ENCODE measurements at places on chromosomes 11 and 22.

GRCh38 chr11:77236901-77237300, 64.6 kb downstream of the GDPD4 start:
- DNase-seq: no peak

DNA sequence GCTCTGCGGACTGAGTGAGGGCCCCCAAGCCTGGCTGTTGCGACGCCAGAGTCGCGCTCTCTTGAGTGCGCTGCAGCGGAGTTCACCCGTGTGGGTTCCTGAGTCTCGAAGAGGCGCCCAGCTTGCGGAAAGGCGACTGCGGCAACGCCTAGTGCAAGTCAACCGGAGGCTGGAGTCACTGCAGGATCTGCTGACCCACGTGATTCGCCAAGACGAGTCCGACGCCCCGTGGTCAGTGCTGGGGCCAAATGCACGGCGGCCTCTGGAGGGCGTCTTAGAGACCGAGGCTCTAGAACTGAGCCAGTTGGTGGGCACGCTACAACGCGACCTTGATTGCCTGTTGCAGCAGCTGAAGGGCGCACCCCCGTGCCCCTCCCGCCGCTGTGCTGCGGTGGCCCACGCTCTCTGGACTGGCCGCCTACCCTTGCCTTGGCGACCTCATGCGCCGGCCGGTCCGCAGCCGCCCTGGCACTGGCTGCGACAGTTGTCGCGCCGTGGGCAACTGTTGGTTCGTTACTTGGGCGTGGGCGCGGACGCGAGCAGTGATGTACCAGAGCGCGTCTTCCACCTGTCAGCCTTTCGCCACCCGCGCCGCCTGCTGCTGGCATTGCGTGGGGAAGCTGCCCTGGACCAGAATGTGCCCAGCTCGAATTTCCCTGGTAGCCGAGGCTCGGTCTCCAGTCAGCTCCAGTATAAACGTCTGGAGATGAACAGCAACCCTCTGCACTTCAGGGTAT, 32.6 kb downstream of the RRP8 start:
- no peak for DNase-seq

DNA sequence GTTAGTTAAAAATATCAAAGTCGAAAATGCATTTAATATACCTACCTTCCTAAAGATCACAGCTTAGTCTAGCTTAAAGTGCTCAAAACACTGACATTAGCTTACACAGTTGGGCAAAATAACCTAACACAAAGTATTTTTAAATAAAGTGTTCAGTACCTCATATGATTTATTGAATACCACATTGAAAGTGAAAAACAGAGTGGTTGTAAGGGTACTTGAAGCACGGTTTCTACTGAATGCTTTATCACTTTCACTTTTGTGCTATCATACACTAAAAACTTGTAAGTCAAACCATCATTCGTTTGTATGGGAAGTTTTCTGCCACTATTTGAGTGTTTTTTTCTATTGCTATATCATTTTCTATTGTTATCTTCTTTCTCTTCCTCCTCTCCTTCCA, 36.6 kb downstream of the ZBTB44 start:
- no peak for DNase-seq

DNA sequence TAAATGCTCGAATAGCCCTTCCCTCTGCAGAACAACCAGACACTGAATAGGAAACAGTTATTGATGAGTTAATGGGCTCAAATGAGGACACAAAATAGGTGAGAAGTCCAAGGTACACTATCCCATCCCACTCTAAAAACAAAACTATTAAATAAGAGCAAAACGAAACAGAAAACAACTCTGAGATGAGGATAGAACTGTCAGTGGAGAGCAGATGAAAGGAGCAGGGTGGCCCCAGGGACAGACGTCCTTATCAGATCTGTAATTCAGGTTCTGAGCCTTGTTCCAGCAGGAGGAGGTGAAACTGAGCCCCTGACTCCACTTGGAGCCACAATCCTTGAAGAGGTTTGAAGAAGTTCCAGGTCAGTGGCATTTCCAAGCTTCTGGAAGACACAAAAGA, 8.5 kb upstream of the SNX19 start:
- no peak for DNase-seq

GRCh38 chr11:101880222-101880621, 34.6 kb upstream of the CEP126 start:
- DNase-seq: peak; percentile 67

DNA sequence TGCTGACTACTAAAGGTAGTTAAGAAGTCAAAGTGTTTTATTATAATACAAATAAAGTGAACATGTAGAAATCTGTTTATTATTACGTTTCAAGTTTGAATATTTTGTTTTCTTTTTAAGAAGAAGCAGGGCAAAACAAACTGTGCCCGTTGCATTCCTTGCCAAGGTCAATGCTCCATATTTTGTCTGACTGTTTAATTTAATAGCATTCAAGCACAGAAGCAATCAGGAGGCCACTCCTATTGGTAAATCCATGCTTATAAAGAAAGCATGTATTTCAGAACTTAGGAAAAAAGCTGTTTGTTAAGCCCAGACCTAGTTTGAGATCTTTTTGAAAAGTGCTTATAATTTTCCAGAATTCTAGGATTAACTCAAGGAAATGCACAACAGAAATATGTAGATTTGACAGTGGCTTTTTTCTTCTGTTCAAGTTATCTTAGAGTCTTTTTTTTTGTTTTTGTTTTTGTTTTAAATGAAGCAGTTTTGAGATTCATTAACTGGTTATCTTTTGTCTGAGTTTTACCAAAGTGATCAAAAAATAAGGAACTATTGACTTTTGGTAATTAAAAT, 51.7 kb downstream of the ARHGAP42 start:
- DNase-seq: no peak

DNA sequence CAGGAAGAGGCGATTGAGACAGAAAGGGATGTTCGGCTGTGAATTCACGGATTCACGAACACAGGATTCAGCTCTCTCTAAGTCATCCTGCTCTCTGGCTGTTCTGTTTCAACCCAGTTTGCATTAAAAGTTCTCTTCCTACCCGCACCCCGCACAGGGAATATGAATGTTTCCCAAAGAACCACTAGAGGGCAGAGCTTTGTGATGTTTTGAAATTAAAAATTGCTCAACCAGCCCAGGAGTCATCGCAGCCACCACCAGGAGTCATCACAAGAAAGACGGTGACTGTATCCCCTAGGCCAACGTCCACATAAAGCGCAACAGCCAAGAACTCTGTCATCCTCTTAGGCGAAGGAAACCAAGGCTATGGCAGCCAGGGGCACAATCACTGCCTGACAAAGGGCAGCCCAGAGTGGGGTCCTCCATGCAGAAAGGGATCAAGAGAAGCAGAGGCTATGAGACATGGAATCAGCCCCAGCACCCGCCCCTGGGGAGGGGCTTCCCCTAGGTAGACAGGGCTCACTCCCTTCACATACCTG, 122.4 kb downstream of the WT1 start:
- peak; percentile 82 for DNase-seq

DNA sequence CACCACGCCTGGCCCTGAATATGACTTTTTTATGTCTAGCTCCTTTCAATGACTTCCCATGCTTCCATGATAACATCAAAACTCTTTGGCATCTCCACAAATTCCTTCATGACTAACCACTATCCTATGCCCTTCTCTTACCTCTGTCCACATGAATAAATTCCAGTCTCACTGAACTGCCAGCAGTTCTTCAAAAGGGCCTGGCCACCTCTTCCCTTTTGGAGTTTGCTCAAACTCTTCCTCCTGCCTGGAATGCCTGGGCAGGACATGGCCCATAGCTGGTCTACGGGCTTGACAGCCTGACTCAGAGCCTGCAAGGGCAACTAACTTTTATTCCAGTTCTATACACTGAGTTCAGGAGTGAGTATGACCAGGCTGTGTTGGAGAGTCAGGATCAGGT, 41.8 kb upstream of the ZBTB16 start:
- DNase-seq: no peak

DNA sequence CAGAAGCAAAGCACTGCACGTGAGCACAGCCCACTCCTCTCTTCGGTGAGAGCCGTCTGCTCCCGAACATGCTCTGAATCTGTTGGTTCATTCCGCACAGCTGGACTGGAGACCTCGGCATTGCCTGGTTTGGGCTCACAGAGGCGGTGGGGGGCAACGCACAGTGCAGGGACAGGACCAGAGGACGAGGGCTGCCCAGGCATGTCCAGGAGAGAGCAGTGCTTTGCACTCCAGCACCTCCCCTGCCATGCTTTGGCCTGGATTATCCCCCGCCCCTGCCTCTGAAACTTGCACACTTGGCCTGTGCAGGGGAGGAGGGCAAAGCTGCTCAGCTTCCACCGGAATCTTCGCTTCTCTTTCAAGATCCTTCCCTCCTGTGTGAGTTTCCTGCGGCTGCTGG, 536.5 kb downstream of the BRD1 start:
- DNase-seq: no peak

DNA sequence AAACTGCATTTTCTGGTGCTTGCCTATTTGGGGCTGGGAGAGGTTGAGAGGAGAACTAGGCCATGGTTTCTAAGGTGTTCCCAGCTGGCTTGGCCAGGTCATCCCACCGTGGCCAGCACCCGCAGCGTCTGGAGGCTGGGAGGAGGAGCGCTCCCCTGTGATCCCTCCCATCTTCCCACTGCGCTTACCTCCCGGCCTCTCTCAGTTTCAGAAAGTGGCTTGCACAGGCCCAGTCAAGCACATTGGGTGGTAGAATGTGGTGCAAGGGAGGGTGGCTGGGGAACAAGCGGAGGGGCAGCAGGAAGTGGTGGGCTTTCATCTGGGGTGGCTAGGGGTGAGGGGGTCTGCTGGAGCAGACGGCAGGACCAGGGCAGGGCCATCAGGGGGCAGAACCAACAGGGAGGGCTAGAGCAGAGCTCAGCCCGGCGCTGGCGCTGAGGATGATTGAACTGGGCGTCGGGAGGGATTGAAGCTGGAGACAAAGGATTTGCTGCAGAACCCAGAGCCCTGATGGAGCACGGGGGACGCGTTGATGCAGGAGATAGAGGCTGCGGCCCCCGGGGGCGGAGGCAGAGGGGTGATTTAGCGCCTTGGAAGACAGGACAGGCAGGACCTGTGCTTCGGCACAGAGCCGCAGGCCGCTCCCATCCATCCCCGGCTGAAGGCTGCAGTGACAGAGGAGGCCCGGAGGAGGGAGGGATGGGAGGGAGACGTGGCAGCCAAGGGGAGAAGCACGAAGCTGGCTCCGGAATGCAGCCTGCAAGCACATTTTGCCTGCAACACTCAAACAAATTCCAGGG, 76.0 kb downstream of the TRIM29 start:
- no peak for DNase-seq

- peak; percentile 77 for DNase-seq
Observed at GRCh38 chr11:8225589-8226036, 38.1 kb downstream of the LMO1 start.

DNA sequence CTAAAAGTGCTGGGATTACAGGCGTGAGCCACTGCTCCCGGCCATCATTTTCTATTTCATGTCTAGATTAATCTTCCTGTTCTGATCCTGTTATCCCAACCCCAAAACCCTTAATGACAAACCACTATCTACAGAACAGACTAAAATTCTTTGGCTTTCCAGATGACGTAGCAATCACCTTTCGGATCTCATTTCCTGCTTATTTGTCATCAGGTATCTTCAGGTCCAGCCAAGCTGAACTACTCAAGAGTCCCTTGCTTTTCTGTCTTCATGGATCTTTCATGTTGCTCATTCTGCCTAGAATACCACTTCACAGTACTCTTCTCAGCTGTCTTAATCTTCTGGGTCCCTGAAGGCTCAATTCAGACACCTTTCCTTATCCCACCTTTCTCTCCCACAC, 27.4 kb upstream of the IPO7 start:
- no peak for DNase-seq

DNA sequence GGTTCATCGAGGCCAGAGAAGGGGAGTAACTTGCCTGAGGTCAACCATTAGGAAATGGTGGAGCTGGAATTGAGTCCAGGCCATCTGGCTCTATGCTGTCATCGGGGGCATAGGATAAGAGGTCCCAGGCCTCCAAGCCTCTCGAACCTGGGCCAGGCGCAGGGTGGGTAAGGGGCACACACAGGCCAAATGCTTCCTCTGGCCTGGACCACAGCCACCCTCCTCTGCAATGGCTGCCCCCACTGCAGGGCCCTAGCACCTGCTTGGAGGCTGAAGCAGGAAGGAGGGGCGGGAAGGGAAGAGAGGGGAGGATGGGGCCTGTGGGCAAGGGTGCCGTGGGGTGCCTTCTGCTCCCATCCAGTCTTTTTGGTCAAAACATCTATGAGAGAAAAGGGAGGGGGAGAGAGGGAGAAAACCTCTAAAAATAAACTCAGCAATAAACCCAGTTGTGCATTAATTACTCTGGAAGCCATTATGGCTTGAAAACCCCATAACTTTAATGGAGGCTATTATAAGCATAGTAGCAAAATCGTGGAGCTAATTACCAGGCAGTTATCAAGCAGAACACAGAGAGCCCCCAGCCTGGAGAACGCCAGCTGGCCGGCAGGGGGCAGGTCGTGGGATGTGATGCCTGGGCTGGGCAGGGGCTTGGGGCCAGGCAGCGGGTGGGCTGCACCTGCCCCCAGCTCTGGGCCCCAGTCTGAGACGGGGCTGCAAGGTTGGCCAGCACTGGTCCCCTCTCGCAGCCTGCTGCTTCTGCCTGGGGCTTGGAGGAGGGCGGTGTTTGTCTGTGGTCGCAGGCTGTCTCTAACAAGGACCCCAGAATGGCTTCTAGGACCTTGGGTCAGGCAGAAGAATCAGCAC, 21.1 kb downstream of the B3GAT1 start:
- DNase-seq: no peak

- DNase-seq: no peak
Observed at GRCh38 chr11:34348919-34349318, 8.9 kb downstream of the ABTB2 start.

GRCh38 chr22:43092085-43092484, 2.9 kb upstream of the TTLL1 start:
- no peak for DNase-seq

DNA sequence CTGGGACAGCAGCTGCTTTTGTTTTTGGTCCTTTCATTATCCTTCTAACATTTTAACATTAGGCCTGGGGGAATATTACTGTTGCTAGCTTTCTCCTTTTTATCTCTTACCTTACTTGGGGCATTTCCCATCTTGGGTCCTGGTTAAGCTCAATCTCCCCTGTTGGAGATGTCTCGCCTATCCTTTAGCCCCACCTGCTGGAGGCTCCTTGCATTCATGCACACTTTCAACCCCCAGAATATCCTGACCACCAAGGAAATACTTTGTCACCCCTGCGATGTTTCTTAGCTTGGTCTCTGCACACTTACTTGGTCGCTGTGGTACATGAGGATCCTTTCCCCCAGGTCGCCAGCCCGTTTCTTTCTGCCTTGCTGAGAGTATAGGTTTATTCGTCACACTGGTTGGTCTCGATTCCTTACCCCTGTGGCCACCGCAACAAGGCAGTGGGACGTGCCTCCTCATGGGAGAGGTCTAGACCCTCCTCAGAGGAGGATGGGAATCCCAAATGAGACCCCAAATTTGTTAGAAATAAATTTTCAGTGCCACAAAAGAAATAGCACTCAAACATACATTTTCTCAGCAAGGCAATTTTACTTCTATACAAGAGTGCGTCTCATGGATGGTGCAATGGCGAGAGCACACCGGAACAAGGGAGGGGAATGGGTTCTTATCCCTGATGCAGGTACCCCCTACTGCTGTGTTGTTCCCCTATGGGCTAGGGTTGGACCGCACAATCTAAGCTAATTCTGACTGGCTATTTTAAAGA, 5.4 kb upstream of the TXN2 start:
- peak; percentile 67 for DNase-seq
